ENCODE measurements at places on chromosomes 4 and X.

- DNase-seq = no peak
Measured at GRCh38 chr4:163764569-163764968, 270.1 kb downstream of the TMA16 start.

DNA sequence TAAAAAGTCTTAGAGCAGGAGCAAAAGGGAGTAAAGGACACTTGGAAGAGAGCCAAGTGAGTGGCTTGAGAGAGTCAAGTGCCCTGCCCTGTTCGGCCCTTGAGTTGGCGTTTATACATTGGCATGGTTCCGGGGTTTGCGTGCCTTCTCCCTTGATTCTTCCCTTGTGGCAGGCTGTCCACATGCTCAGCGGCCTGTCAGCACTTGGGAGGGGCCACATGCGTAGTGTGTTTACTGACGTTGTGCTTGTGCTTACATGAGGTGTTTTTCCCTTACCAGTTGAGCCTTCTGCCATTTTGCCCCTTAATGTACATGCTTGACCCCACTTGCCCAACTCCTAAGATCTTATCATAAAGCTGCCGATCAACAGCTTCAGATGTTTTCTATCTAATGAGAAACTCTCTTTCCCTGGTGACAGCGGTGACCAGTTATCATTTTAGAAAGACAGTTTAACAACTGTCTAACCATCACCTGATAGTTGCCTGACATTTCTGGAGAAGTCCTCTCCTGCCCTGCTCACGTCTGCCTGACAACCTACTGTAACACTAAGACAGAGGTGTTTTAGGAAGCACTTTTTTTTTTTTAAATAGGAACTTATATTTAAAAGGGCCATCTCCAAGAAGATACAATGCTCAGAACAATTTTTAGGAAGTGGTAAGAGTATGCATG lies 49.5 kb upstream of the GC start:
- DNase-seq = no peak

DNA sequence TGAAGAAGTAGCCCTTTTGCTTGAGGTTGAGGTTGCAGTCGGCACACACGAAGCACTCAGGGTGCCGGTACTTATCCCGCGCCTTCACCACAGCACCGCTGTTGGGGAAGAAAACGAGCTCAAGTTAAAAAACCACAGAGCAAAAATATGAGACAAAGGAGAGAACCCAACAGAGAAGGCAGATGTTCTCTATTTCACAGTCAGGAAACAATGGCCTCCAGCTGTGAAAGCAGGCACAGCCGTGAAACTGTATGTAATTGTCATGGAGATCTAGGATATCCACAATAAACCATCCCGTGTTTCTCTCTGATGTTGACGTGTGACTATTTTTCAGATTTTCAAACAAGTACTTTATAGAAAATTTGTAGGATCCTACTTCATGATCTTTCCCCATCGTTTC lies 30.9 kb upstream of the CCDC110 start:
- no peak for DNase-seq

DNA sequence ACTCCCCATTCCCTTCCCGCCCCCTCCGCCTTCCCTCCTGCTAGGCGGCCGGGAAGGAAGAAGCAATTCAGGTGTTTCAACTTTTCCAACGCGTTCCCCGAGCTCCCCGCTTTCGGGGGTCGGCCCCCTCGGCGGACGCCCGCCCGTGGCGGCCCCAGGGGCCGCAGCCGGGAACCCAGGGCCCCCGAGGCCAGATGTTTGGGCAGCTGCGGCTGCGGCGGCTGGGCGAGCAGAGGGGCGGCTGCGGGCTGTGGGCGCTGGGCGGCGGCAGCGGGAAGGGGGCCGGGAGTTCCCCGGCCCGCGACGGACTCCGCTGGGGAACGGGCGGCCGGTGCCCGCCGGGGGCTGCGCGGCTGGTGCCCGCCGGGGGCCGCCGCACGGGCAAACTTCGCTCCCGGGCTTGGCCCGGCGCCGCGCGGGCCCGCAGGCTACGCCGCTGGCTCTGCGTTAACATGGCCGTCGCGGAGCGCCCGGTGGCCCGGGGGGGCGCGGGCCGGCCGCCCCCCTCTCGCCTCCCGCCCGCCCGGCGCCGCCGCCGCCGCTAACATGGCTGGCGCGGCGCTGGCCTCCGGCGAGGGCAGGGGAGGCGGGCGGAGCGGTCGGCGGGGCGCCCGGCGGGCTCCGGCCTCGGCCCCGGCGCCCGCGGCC lies 510 bp downstream of the HMGB3 start:
- no peak for DNase-seq

- no peak for DNase-seq
Measured at GRCh38 chr4:5378002-5378401, 326.7 kb downstream of the STK32B start.

Measured in HS-5 (cell line).